ENCODE measurements at places on chromosomes 11 and 22.

DNA sequence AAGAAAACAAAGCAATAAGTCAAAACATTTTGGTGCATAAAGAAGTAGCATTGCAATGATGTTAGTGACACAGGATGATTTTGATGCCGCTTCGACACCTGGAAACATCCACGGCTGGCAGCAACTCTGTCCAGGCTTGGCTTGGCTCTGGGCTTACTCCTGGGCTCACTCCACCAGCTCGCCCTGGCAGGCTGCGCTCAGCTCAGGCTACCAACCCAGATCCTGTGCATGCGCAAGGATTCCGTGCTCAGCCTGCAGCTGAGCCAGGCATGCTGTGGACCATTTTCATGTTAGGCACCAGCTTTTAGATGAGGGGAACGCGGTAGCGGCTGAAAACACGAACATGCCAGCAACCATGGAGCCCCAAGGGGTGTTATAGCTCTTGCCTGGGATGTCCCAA, 66.0 kb downstream of the SLC25A17 start:
- no peak for DNase-seq

DNA sequence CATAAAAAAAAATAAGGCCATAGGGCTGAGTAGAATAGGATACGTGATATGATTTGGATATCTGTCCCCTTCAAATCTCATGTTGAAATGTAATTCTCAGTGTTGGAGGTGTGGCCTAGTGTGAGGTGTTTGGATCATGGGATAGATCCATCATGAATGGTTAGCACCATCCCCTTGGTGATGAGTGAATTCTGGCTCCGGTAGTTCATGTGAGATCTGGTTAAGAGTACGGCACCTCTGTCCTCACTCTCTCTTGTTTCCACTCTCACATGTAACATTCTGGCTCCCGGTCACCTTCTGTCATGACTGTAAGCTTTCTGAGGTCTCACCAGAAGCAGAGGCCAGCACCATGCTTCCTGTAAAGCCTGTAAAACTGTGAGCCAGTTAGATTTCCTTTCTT, 45.5 kb downstream of the RAB30 start:
- no peak for DNase-seq

DNA sequence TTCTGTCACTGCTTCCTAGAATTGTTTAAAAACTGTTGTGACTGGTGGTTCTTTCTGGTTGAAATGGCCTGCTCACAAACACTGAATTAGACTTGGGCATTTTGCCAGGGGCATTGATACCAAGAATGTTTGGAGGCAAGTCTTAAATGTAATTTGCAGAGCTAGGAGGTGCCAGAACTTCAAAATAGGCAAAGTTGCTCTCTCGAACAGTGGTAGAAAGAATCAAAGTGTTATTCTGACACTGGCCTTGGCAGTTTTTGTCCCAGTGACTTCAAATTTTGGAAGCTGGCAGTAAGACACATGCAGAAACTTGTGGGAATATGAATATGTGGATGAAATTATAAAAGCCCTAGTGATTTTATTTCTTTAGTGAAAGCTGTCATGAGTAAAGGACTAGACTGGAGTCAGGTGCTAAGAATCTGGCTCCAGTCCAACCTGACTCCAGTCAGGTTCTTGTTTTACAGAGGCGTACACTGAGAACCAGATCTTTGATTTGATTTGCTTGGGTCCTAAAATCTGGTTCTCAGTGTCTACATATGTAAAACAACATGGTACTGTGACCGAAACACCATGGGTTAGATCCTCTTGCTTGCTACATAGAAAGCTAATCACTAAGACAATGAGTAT, 20.9 kb downstream of the SVIP start:
- DNase-seq = no peak

DNA sequence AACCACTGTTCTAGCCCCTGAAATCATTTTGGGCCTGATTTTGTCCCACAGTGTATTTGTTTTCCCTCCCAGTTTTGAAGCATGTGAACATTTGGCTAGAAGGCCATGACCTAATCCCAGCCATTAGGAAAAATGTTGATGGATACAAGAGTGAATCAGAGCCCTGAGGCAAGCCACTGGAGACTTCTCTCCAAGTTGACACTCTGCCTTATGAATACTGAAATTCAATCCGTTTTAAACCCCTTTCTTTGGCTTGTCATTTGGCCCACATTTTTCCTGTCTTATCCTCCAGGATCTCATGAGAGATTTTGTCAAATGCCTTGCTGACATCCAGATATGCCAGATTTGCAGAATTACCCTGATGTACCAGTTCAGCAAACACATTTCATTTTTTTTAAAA, 158.8 kb downstream of the FAT3 start:
- DNase-seq = no peak

DNA sequence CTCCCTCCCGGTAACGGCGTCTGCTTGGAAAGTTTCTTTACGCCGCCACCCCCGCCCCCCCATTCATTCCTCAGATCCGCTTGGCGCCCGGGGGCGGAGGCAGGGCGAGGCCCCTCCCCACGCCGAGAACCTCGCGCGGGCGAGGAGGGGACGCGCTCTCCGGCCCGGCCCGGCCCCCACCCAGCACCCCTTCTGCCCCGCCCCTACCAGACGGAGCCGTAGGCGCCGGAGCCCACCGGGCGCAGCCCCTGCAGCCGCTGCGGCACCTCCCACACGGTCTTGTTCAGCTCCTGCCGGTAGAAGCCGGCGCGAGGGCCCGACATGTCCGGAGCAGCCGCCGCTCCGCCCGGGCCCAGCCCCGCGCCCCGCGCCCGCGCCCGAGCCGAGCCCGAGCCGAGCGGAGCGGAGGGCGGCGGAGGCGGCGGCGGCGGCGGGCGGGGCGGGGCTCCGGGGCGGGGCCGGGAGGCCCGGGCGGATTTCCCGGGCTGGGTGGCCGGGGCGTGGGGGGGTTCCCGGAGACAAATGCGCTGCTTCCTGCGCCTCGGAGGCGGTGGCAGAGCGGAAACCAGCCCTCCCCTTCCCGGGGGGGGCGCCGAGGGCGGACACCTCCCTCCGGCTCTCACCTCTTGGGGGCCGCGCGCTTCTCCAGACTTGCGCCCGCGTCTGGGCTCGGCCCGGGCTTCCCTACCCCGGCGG, at the start of gene MAPK11:
Gene MAPK11, minus strand, starts transcription at position 411 of the 696 bp plus-strand sequence. Its CDS starts 88 bp downstream, at position 323.
- DNase-seq = peak; percentile 92
